Hypothalamus (tissue), 51 donors: ENCODE measurements at places on chromosomes 7 and 10.

- DNase-seq, result peak; percentile 2
These were observed 60.0 kb upstream of the PRPS1L1 start for GRCh38 chr7:18087687-18088078.

GRCh38 chr10:119859420-119860258 lies 13.0 kb downstream of the MCMBP start:
- DNase-seq, result no peak

GRCh38 chr10:29055101-29055500 lies 233.8 kb upstream of the LYZL1 start:
- DNase-seq, result no peak

GRCh38 chr7:151338809-151339208 lies 2.8 kb upstream of the NUB1 start:
- no peak for DNase-seq

GRCh38 chr7:101206665-101207042 lies 5.8 kb upstream of the MOGAT3 start:
- no peak for DNase-seq

GRCh38 chr7:64101126-64101942 lies 56.1 kb downstream of the ZNF727 start:
- DNase-seq, result no peak

- DNase-seq, result no peak
These were observed 136.6 kb downstream of the LRRC4 start for GRCh38 chr7:127894588-127894987.

GRCh38 chr7:41169317-41169716 lies 533.6 kb downstream of the INHBA start:
- no peak for DNase-seq

GRCh38 chr7:107236862-107237261 lies 68.1 kb downstream of the HBP1 start:
- no peak for DNase-seq
